CD4-positive, alpha-beta T cell treated with Interleukin-4 for 1 hour (primary cell): ENCODE measurements at places on chromosomes 12 and 14.

DNA sequence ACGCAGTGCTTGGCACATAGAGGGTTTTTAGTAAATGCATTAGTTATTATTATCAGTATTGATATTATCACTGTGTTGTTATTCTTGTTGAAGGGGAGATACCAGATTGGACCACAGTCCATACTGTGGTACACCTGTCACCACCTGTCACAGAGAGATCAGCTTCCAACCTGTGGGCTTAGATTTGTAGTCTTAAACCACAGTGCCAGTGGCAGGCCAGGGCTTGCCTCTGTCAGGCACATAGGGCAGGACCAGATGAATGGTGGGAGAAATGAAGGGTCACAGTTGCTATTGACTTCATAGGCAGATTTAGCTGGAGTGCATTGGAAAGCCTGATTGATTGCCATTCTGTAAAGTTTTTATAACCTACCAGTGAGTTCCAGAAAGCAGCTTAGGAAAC lies 35.1 kb downstream of the ARL1 start:
- no peak for DNase-seq

DNA sequence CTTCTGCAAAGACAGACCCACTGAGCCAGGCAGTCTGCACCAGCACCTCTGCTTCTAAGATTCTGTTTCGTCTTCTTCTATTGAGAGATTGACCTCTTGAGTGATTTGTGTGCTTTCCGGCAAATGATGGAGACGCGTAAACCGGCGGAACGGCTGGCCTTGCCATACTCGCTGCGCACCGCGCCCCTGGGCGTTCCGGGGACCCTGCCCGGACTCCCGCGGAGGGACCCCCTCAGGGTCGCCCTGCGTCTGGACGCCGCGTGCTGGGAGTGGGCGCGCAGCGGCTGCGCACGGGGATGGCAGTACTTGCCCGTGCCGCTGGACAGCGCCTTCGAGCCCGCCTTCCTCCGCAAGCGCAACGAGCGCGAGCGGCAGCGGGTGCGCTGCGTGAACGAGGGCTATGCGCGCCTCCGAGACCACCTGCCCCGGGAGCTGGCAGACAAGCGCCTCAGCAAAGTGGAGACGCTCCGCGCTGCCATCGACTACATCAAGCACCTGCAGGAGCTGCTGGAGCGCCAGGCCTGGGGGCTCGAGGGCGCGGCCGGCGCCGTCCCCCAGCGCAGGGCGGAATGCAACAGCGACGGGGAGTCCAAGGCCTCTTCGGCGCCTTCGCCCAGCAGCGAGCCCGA lies 703 bp downstream of the ASCL4 start:
- DNase-seq: no peak

DNA sequence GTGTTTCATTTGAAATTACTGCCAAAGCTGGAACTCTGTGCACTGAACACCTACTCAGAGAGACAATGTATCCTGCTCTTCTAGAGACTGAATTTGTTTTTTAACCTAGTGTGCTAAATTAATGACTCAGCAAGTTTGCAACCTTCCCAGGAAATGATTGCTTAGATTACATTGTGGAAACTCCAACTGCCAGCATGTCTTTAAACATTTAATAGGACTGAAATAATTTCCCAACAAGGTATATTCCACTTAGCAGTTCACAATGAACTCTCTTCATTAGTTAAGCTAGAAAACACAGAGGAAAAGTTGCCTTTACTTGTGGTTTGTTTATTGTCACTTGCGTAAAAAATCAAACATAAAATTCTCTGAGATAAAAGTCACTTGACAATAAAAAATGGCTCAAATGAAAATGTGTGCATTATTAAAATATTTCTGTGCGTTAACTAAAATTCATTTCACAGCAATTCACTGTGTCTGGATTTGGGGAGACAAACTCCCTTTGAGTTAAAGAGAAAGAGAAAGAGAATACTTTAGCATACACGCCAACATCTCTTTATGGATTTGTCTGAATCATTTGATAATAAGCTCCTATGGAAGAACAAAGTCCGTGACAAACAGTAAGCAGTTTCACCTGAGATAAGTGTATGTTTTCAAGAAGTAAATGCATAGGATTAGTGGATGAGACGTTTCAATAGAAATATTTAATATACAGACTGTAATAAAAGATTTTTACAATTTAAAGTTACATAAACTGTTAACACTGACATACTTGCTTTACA lies 284.0 kb downstream of the PRKD1 start:
- DNase-seq: no peak

DNA sequence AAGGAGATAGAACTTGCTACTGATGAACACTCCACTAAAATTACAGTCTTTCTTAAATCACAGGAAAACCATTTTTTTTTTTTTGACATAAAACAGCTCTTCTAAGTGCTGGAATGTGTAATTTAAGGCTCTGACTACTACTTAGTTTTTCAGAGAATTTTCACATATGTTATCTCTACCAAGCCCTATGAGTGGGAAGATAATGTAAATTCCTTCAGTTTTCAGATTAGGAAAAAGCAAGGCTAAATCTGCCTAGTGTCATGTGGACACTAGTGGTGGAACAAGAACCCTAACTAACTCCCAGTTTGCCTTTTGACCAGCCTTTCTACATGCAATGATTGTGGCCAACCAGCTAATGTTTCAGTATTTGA lies 37.3 kb upstream of the CSRP2 start:
- DNase-seq: no peak

DNA sequence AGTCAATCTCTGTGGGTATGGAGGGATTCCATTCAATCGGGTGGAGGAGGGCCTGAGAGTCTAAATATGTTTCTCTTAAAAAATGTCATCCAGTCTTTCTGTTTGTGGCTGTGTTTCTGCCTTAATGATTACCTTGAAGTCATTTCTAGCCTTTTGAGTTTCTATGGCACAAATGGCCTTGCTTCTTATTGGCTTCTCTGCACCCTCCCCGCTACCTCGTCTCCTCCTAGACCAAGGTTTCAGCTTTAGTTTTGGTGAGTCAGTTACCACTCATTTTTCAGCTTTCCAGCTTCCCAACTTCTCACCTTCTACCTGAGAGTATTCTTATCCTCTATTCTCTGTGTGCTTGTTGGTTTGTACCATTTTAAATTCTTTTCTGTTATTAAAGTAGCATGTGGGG lies 159.2 kb downstream of the SYNE2 start:
- no peak for DNase-seq

GRCh38 chr14:64983439-64984310 lies 3.0 kb upstream of the FNTB start:
- peak; percentile 45 for DNase-seq

DNA sequence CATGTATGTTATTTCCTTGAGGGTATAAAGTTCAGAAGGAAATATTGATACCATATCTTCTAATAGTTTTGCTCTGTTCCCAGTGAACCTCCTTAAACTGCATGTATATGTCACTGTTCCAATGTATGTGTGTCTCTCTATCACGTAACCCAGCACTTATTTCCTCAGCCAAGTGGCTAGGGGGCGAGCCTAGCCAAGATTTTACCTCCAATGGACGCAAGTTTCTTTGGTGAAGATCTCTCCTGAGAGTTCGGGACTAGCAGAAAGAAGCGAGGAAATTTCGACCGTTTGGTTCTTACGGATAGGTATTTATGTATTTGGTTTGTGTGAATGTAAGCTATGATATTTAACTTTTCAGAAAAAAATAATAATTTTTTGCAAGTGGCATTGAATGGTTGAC lies 2.5 kb downstream of the SFSWAP start:
- no peak for DNase-seq

DNA sequence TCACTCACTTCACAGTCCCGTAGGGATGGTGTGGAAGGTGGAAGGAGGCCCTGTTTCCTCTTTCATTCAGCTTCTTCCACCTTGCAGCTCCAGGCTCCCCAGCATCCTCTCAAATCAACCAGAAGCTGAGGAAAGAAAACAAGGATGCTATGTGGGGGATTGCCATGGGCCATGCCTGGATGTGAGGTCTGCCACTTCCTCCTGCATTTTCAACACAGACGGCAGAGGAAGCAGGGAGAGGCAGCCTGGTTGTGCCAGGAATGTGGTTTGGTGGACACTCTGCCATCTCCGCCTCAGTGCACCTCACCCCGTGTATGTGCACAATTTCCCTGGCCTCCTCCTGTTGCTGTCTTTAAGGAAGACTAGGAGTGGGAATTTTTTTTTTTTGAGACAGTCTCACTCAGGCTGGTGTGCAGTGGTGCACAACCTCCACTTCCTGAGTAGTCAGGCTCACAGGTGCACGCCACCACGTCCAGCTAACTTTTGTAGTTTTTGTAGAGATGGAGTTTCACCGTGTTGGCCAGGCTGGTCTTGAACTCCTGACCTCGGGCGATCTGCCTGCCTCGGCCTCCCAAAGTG lies 99.2 kb downstream of the SLC15A4 start:
- DNase-seq: no peak

DNA sequence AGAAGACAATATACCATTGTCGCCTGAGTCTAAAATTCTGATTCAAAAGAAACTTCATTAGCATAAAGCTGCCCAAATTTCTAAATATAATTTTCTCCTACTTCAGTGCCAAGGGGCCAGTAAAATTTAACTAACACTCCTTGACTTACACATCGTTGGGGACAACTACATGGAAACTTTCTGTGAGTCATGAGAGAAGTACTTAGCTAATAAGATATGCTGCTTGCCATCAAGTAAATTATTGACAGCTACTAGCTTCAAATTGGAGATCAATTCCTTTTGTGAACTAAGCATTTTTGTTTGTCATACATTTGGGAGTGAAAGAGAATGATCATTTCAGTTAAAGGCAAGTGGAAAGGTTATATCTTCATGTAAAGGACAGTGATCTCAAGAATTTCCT lies 373.3 kb downstream of the MDGA2 start:
- DNase-seq: no peak

DNA sequence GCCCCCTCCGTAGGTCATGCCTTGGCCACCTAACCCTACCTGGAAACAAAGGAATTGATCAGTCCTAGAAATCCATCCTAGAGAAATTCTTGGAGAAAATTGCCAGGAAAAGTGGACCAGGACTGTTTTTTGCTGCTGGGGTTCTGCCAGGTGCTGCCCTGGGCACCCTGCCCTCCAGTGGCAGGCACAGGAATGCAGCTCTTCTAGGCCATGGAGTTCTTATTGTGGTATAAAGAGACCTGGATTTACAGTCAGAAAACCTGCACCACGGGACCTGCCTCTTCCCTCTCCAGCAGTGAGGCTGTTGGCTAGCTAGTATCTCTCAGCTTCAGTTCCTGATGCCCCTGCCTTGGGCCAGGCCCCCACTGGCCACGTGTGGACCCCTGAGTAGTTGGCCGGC lies 59.7 kb downstream of the SLC24A4 start:
- no peak for DNase-seq

DNA sequence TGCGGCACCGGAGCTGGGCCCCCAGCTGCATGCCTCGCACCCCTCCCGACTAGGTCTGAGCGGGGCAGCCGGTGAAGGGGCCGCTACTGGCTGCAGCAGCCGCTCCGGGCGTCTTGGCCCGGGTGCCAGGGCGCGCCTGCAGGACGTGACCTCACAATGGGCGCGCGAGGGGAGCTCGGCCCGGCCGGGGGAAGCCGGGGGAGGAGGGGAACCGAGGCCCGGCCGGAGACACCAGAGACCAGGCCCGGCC lies 353 bp downstream of the BAG5 start:
- DNase-seq: no peak

- DNase-seq: no peak
Measured at GRCh38 chr12:113104953-113105510, 30.5 kb downstream of the RASAL1 start.

DNA sequence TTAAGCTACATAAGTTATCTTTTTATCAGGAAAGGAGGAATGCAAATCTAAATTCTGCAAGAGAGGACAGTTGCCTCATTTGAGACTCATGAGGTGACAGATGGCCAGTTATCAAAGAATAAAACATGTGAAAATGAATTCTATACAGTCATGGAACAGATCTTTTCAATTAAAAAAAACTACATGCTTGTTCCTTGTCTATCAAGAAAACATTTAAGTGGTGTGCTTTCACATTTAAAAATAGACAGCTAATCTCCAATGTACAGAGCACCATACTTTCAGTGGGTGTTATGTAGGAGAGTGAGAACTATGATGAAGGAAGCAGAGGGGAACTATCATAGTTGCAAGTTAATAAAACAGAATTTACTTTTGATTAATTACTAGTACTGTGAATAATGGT lies 76.7 kb upstream of the TTC7B start:
- DNase-seq: no peak

DNA sequence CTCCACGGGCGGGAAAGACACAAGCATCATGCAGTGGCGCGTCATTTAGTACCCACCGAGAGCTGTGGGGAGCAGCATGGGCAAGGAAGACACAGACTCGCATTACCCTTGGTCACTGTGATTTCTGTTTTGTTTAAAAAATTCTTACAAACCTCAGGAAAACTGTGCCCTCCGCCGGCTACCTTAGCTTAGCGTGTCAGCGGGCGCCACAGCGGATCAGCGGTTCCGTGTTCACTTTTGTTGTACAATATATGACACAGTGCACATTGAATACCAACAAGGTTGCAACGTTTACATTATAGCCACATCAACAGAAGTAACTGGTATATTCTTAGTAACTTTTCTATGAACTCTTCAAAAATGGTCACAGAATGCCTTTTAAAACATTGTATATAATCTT lies 125.2 kb upstream of the EVL start:
- DNase-seq: no peak

- DNase-seq: no peak
Measured at GRCh38 chr12:89492883-89493282, 31.7 kb downstream of the GALNT4 start.

DNA sequence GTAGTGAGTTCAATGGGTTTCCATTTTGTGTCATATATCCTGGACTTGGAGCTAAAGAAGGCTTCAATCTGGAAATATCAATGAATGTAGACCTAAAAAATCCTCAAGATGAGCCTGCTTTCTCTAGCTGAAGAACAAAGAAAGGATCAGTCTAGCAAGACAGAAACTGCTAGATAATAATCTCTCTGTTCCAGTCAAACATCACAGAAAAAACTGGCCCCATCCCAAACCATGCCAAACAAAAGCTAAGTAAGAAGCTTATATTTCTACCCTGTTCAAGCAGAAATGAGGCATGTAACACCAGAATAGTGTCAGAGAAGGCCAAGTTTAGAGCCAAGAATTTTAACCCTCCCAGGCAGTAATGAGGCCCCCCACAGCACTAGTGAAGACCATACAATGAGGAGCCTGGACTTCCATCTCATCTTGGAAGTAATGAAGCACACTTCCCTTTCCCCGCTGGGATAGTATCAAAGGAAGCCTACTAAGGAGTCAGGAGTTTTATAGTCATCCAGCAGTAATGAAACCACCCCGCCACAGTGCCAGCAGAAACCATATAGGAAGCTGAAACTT lies 95.8 kb downstream of the NELL2 start:
- no peak for DNase-seq

GRCh38 chr12:18139989-18140596 lies 50.1 kb upstream of the RERGL start:
- no peak for DNase-seq

DNA sequence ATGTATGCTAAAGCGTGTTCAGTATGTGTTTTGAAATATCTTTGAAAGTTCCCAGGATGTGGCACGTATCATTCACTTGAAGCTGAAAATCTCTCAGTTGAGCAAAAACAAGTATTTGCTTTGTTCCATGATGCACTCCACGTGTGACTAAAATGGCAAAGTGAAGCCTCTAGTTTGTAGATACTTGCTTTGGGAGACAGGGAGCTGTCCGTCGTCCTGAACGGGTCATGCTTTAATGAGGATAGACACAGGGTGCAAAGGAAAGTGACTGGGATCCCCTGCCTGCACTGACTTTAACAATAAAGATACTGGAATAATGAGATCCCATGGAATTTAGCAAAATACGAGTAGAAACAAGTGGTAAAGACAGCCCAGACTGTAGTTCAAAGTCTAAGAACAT lies 991.4 kb downstream of the NRXN3 start:
- no peak for DNase-seq
